ENCODE measurements at places on chromosomes 2 and 18.

DNA sequence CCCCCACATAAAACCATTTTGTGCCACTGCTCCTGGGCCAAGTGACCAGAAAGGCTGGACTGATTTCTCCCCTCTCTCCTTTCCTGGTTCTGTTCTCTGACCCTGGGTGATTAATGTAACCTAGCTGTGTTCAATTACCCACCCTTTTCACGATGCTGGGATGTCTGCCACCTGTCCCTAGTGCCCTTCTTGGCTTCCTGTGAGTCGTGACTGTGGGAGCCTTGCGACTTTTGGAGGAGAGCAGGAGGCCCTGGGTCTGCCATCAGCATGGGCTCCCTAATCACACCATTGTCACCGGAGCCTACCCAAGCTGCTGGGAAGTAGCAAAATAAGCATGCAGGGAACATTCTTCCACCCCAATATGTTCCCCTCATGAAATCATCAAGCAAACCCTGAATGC lies 38.3 kb downstream of the SRSF7 start:
- no peak for DNase-seq

GRCh38 chr2:104734937-104735586 lies 118.9 kb upstream of the POU3F3 start:
- DNase-seq: no peak

GRCh38 chr18:59881728-59882656 lies 17.8 kb upstream of the PMAIP1 start:
- no peak for DNase-seq

- DNase-seq: no peak
Observed at GRCh38 chr2:178250429-178250828, 56.1 kb downstream of the OSBPL6 start.

DNA sequence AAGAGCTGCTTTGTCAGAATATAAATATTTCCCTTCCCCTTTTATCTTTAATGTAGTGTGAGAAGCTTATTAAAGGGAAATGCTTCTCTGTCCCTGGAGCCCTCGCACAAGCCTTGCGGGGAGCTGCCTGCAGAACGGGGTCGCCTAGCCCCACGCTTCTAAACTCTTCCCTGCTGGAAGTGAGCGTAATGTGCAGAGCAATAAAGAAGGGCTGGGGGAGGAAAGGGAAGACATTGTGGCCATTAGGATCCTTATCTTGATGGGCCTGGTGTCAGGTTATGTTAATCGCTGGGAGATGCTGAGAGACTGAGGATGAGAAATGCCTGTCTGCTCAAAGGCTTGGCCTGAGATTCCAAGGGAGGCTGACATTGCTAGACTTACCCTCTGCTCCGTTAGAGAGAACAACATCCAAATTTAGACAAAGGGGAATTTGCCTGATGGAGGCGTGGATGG lies 18.9 kb upstream of the FZD7 start:
- no peak for DNase-seq

GRCh38 chr18:60196836-60197606 lies 175.6 kb downstream of the MC4R start:
- no peak for DNase-seq

- no peak for DNase-seq
Observed at GRCh38 chr2:147632198-147632597, 212.6 kb upstream of the ACVR2A start.

- DNase-seq: no peak
Observed at GRCh38 chr2:28523902-28524301, 28.0 kb downstream of the PLB1 start.

- peak; percentile 3 for DNase-seq
Observed at GRCh38 chr2:96984300-96984699, 2.1 kb downstream of the FAM178B start.
